ENCODE measurements at places on chromosomes 5 and 9. TPM values are rescaled to one million over a fixed set of nuclear protein-coding genes. Genes with fewer than 3 reads are reported as not detected.

The ARID3C gene
- not detected for total RNA-seq

The GRM6 gene
- total RNA-seq: not detected

The TMEM171 gene
- total RNA-seq: not detected

The OR5C1 gene
- not detected for total RNA-seq

The CCNO gene
- 3.2 TPM for total RNA-seq

The SLC34A1 gene
- not detected for total RNA-seq

The IL4 gene
- total RNA-seq: not detected

The NKD2 gene
- 16.7 TPM for total RNA-seq

The GABRA6 gene
- total RNA-seq: not detected

The CD74 gene
- total RNA-seq: 392 TPM

The DAB2 gene
- 119 TPM for total RNA-seq

The FAM81B gene
- total RNA-seq: 2.6 TPM

The OR1J2 gene
- not detected for total RNA-seq

The LCN2 gene
- total RNA-seq: not detected

The APBA1 gene
- 6.9 TPM for total RNA-seq

GRCh38 chr5:91245871-91246270 is 137.2 kb downstream of the ARRDC3 start:
- H3K36me3 ChIP-seq: no peaks in the 10 kb centered on the region
- H3K4me1 ChIP-seq: no peaks in the 10 kb centered on the region
- no peak for DNase-seq
- H3K4me3 ChIP-seq: no peak overlapping the region
- H3K27ac ChIP-seq: no peak overlapping the region

GRCh38 chr5:154164249-154164581 is 26.3 kb upstream of the GALNT10 start:
- H3K27ac ChIP-seq: no peak overlapping the region
- no peaks in the 10 kb centered on the region for H3K27me3 ChIP-seq
- no peaks in the 10 kb centered on the region for H3K36me3 ChIP-seq
- DNase-seq: no peak

DNA sequence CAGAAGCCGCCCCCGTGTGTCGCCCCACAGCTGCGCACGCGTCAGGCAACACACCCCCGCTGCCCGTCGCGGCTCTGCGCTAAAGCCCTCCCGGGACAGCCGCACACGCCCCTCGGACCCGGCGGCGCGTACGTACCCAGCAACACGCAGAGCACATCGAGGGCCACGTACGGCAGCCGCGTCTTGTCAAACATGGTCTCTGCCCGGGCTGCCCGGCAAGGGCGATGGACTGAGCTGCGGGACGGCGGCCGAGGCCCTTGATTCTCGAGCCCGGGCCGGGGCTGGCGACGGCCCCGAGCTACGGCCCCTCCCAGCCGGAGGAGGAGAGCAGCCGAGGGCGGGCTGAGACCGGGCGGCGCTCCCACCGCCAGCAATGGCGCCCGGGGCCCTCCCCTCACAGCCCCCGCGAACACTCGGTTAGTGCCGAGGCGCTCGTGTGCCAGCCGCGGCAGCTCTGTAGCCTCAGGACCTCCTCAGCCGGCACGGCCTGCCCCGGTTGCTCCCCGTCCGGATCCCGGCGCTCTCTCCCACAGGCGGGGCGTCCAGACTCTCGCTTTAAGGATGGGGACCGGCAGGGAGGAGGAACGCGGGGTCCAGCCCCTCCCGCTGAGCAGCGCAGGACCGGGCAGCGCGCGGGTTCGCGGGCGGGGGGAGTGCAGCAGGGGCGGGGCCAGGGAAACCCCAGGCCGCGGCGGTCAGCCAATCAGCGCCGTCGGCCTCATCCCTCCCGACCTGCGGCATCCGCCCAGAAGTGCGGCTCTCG is at the start of gene PLPP1:
Gene PLPP1 (minus strand): TSS at position 529 of the 763 bp plus-strand sequence. CDS start 335 bp downstream, at position 194.
- no peaks in the 10 kb centered on the region for H3K4me1 ChIP-seq
- peak within 1 kb of the TSS; percentile 94 for H3K4me3 ChIP-seq
- peak within 1 kb of the TSS; percentile 96 for H3K27ac ChIP-seq
- H3K36me3 ChIP-seq: no peaks in the 10 kb centered on the region

GRCh38 chr5:160773646-160774410 is 78.2 kb downstream of the ATP10B start:
- H3K4me3 ChIP-seq: no peak overlapping the region
- H3K27ac ChIP-seq: no peak overlapping the region
- H3K4me1 ChIP-seq: no peaks in the 10 kb centered on the region
- no peak for DNase-seq

DNA sequence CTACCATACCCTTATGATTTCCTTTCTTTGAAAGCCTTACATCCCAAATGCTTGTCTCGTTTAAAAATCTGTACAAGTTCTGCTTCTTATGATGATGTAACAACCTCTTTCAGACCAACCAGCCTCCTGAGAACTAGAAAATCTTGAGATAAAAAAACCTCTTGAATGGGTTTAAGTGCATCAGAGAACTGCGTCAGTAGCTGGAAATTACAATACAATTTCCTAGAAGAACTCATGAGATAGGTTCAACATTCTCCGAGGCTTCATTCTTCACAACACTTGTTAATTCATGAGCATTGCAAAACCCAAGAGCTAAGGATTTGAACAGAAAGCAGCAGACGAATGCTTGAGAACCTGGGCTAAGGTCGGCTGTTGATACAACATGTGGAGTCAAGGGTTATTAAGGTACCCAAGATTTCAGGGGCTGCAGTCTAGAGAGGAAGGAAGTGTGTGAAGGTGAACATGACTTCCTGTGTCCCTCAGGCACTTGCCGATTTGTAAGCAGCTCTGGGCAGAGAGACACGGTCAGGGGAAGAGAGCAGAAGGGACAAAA is 286.0 kb downstream of the ICE1 start:
- no peak for DNase-seq
- H3K4me1 ChIP-seq: no peaks in the 10 kb centered on the region
- H3K27ac ChIP-seq: no peak overlapping the region
- H3K27me3 ChIP-seq: no peaks in the 10 kb centered on the region
- H3K4me3 ChIP-seq: no peak overlapping the region
- H3K36me3 ChIP-seq: no peaks in the 10 kb centered on the region

GRCh38 chr5:127785098-127785927 is 82.1 kb downstream of the CCDC192 start:
- no peak overlapping the region for H3K4me3 ChIP-seq
- no peaks in the 10 kb centered on the region for H3K36me3 ChIP-seq

DNA sequence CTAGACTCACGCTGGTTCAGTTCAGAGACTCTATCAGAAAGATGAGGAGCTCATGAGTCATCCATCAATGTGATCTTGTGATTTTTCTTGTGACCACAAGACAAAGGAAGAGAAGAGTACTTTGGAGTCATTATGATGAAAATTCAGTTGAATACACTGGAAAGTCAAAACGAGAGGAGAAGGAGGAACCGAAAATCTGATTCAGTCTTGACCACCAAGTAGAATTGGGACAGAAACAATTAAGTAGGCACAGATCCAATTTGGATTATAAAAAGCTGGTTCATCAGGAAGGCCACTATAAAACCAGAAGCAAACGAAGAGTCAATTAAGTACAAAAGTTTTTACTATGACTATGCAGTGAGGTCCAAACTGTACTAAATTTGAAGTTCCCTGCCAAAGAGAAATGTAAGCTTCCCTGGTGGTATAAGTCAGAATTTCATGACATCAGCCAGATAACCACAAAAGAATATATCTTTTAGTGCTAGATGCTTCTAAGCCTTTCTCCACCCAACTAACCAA is 90.9 kb downstream of the THBS4 start:
- no peak for DNase-seq
- no peak overlapping the region for H3K4me3 ChIP-seq
- H3K36me3 ChIP-seq: no peaks in the 10 kb centered on the region
- H3K4me1 ChIP-seq: no peaks in the 10 kb centered on the region
- no peaks in the 10 kb centered on the region for H3K27me3 ChIP-seq

GRCh38 chr9:72949918-72950325 is 2.9 kb downstream of the ALDH1A1 start:
- no peaks in the 10 kb centered on the region for H3K4me1 ChIP-seq
- no peaks in the 10 kb centered on the region for H3K36me3 ChIP-seq
- DNase-seq: no peak
- H3K27me3 ChIP-seq: no peaks in the 10 kb centered on the region
- no peak overlapping the region for H3K27ac ChIP-seq

GRCh38 chr5:2996687-2997086 is 245.2 kb upstream of the IRX2 start:
- no peaks in the 10 kb centered on the region for H3K36me3 ChIP-seq
- H3K27ac ChIP-seq: no peak overlapping the region
- H3K4me3 ChIP-seq: no peak overlapping the region
- DNase-seq: no peak
- H3K27me3 ChIP-seq: no peaks in the 10 kb centered on the region

DNA sequence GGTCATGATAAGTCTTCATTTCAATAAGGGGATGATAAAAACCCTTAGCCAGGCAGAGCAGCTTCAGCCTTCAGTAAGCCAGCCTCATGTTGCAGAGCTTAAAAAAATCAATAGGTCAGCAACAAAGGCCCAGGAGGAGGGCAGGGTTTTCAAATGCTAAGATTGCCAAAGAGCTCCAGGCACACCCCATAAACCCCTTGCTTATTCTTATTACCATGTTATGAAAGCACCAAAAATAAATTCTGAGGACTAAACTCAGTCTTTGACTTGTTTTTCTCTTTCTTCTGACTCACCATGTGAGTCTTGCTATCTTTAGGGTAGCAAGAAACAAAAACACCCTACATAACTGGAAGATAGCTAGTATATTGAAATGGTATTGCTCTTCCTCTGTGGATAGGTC is 317.1 kb downstream of the KCTD16 start:
- no peaks in the 10 kb centered on the region for H3K4me1 ChIP-seq
- no peaks in the 10 kb centered on the region for H3K27me3 ChIP-seq
- H3K36me3 ChIP-seq: no peaks in the 10 kb centered on the region

GRCh38 chr5:169667896-169668674 is 31.0 kb downstream of the DOCK2 start:
- no peak overlapping the region for H3K27ac ChIP-seq
- H3K4me1 ChIP-seq: no peaks in the 10 kb centered on the region
- no peaks in the 10 kb centered on the region for H3K36me3 ChIP-seq
- H3K4me3 ChIP-seq: no peak overlapping the region
- DNase-seq: no peak

- no peak for DNase-seq
- no peak overlapping the region for H3K4me3 ChIP-seq
- H3K27ac ChIP-seq: no peak overlapping the region
- no peaks in the 10 kb centered on the region for H3K4me1 ChIP-seq
Measured at GRCh38 chr9:127723013-127723412, 7.1 kb downstream of the TTC16 start.

DNA sequence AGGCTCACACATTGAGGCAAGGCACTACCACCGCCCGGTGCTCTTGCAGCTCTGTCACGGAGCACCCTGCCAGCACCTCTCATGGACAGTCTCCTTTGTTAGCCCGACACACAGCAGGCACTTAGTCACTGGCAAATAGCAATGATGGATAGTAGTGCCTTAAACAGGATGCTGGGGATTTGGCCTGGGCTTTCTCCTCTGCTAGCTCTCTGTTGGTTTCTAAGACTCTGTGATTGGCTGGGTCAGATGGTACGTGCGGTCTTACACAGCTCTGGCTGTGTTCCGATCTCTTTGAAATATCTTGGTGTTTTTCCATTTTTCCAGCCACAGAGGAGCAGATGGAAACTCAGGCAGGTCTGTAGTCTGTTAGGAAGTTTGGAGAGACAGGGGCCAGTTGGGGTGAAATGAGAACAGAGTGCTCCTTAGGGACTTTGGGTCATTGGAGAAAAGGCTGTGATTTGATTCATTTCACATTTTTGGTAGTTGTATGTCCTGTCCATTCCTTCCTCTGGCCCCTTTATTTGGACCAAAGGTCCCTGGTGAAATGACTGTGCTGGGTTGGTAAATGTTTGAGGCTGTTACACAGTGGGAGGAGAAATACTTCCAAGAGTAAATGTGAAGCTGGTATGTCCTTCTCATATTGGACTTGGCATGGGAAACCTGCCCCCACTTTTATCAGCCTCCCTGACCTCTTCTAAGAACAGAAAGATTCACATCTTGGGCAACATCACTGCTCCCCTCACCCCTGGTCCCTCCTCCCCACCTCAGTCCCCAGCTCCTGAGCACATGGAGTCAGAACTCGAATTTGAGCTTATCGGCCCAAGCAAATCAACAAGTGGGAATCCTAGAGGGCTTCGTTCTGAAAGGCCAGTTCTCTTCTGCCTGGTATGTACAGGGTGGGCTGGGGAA is 3.4 kb downstream of the SMIM3 start:
- peak; percentile 51 for DNase-seq
- H3K4me3 ChIP-seq: peak overlapping the region; percentile 67
- H3K4me1 ChIP-seq: peaks cover 31% of the 10 kb centered on the region
- peak overlapping the region; percentile 94 for H3K27ac ChIP-seq
- H3K36me3 ChIP-seq: no peaks in the 10 kb centered on the region

DNA sequence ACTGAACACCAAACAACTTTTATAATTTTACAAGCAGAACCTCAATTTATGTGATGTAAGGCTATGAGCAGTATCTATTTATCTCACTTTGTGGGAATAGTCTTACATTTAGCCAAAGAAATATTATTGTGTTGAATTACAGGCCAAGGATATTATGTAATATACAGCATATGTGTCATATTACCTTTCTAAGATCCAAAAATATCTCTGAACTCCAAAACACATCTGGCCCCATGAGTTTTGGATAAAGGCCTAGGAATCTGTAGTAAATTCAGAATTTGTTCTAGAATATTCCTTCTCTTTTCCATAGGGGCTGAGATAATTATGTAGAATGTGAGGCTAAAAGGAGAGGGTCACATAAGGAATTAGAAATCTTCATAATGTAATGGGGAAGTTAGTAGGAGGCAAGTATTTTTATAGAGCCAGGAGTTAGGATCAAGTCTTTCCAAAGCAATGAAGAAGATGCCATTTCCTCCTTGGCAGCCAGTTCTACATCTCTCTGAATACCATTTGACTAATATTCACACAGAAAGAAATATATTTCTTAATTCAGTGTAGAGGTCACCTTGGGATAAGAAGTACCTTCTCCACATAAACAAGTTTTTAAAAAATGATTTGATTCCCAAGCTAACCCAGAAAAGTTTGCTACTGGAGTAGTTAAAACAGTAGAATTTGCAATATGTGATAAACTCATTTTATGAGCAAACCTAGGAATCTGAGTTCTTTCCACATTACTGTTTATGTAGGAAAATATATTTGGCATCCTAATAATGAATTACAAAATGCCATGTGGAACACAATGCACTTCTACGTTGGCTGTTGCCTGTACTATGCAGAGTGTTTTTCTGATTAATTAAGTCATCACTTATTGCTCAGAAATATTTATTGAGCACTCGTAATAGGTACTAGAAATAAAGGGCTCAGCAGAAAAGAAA is 20.3 kb upstream of the GRAMD2B start:
- DNase-seq: no peak
- no peaks in the 10 kb centered on the region for H3K4me1 ChIP-seq
- no peaks in the 10 kb centered on the region for H3K36me3 ChIP-seq
- peak overlapping the region; percentile 69 for H3K27ac ChIP-seq

DNA sequence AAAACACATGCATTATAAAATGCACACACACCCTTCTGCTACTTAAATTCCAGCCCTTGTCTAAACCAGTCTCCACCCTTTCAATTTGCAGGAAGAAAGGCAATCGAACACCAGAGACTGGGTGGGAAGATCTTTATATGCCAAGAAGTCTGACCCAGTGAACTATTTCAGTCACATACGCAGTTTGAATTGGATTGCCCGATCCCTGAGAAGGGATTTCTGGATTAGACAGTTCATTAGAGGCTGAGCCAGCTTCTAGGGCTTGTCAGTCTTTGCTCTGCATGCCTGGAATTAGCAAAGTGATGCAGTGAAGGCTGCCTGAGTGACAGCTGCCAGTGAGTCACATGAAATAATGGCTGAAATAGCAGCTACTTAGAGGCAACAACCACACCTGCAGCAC is 159.9 kb downstream of the PPP2R2B start:
- H3K4me3 ChIP-seq: no peak overlapping the region
- H3K27me3 ChIP-seq: no peaks in the 10 kb centered on the region
- no peak overlapping the region for H3K27ac ChIP-seq
- no peak for DNase-seq
